GOT3 (cell line): ENCODE measurements at places on chromosomes 16 and 17.

GRCh38 chr17:39648616-39649366 lies 11.8 kb downstream of the STARD3 start:
- DNase-seq: no peak

DNA sequence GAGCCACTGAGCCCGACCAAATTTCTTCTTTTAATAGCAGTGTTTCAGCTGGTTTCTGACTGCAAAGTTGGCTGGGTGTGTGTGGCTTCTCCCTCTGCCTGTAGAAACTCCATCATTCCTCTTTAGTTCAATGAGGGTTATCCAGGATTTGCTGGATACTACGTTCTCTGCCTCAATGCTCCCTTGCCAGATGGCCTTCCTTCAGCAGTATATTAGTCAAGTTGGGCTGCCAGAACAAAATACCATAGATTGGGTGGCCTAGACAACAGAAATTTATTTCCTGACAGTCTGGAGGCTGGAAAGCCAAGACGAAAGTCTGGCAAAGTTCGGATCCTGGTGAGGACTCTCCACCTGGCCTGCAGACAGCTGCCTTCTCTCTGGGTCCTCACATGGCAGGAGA lies 103.7 kb downstream of the NOG start:
- no peak for DNase-seq

GRCh38 chr16:12228602-12229499 lies 252.3 kb downstream of the SNX29 start:
- peak; percentile 18 for DNase-seq

GRCh38 chr17:10702574-10702973 lies 5.2 kb downstream of the ADPRM start:
- no peak for DNase-seq

GRCh38 chr17:50511058-50511457 lies 2.8 kb downstream of the MYCBPAP start:
- no peak for DNase-seq

DNA sequence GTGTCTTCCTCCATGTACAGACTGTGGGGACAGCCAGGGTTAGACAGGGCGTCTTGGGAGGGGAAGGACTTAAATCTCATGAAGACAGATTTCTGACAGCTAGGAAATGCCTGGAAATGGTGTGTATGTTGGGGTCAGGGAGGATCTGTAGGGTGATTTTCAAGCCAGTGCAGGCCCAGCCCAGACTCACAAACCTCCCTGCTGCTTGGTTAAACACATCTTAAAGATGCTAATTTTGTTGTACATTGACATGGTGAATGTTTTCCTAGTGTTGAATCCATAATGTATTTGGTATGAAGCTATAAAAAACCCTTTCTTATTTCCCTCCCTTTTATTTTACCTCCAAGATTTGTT lies 238.3 kb downstream of the CCDC182 start:
- no peak for DNase-seq

GRCh38 chr17:41920580-41920955 lies 1.8 kb upstream of the ACLY start:
- no peak for DNase-seq

GRCh38 chr17:60573236-60574051 lies 26.5 kb upstream of the PPM1D start:
- no peak for DNase-seq

GRCh38 chr17:9557857-9558256 lies 17.8 kb downstream of the STX8 start:
- DNase-seq: no peak

GRCh38 chr16:74898659-74899058 lies 86.3 kb downstream of the WDR59 start:
- no peak for DNase-seq

DNA sequence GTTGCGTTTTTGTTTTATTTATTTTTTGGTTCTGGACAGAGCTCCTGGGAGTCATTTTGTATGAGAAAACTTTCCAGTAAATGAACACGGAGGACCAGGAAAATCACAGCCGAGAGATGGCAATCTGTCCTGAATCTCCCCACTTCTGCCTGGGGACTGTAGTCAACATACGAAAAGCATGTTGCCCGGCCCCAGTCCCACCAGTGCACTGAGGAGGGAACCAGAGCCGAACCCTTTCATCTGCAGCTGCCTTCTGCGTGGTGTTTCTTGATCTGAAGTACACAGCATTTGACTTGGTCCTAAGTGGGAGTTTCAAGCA lies 18.9 kb downstream of the SNX11 start:
- DNase-seq: no peak

- DNase-seq: no peak
Observed at GRCh38 chr17:52159246-52160135, 977 bp upstream of the CA10 start.

DNA sequence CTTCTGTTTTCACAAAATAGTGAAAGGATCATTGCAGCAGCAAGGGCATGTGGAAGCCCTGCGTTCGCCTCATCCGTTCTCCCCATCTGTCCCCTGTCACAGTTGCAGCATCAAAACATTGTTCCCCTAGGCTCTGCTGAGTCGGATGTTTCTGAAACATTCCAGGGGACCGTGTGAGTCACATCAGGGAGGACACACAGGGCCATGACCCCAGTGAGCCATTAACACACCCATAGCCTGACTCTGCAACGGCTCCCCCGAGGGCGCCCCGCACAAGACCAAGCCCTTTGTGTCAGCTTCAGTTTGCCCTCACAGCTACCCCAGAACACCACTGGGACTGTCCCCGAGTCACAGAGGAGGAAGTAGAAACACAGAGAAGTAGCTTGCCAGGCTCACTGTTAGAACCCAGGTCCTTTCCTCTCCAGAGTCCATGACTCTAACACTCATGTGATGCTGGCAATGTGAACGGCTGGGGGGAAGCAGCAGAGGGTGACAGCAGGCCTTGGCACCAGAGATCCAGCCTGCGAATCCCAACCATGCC lies 63.3 kb upstream of the HSBP1 start:
- no peak for DNase-seq

GRCh38 chr17:7308625-7309433 lies 1.4 kb downstream of the EIF5A start:
- peak; percentile 36 for DNase-seq

GRCh38 chr17:47197821-47198220 lies 8.7 kb upstream of the CDC27 start:
- DNase-seq: no peak

DNA sequence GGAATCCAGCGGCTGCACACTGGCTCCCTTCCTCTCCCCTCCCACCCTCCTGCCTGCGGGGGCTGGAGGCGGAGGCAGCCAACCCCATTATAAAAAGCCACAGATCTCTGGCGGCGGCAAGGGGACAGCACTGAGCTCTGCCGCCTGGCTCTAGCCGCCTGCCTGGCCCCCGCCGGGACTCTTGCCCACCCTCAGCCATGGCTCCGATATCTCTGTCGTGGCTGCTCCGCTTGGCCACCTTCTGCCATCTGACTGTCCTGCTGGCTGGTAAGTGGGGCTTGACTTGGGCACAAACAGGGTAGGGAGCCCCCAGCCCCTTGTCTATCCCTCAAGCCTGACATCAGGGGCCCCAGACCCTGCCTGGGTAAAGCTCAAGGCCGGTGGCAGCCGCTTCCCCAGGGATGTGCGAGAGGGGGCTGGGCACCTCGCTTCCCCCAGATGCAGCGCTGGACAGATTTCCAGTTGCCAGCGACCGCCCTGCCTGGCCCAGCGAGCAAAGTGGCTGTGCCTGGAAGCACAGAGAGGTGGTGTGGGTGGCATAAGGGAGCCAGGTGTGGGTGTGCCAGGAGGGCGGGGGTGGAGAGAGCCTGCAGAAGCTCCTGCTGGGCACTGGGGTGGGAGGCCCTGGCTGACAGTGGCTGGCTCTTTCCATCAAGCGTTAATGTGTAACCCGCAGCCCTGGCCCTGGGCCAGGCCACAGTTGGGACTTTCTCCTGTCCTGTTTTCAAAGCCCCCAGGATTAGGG lies at the start of gene CX3CL1:
Gene CX3CL1, plus strand, starts transcription at position 119 of the 745 bp plus-strand sequence. Its CDS starts 79 bp downstream, at position 198.
- DNase-seq: no peak

- DNase-seq: no peak
Observed at GRCh38 chr16:57635266-57636097, 7.1 kb downstream of the ADGRG1 start.

DNA sequence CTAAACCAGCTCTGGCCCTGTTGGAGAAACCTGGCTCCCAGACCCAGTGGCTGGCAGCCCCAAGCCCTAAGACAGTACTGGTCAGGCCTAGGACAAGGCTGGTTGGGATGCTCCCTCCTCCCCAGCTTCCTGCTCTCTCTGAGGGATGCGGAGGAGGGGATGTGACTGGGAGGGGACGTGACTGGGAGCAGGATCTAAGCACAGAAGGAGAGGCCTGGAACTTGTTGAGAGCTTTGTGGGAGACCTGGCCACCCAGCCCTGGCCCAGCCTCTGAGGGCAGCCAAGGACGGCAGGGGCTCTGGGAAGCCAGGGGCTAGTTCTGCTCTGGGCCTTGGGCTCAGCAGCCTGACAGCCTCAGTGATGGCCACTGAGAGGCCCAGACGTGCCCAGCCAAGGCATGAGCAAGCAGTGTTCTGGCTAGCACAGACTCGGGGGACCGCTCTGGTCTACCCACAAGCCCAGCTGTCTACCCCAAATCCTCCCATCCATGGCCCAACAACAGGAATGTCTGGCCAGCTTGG lies 22.8 kb downstream of the ATP6V0D1 start:
- DNase-seq: no peak

DNA sequence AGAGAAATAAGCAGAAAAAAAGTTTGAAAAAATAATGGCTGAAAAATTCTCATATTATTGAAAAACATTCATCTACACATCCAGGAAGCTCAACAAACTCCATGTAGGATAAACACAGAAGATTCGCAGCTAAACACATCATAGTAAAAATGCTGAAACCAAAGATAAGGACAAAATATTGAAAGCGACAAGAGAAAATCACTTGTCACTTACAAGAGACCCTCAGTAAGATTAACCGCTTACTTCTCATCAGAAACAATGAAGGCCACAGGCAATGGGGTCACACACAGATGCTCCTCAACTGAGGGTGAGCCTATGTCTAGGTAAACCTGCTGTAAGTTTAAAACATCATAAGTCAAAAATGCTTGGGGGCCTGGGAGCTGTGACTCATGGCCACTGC lies 38.1 kb upstream of the METRNL start:
- no peak for DNase-seq

- DNase-seq: no peak
Observed at GRCh38 chr17:43427362-43428043, 28.7 kb downstream of the ARL4D start.

DNA sequence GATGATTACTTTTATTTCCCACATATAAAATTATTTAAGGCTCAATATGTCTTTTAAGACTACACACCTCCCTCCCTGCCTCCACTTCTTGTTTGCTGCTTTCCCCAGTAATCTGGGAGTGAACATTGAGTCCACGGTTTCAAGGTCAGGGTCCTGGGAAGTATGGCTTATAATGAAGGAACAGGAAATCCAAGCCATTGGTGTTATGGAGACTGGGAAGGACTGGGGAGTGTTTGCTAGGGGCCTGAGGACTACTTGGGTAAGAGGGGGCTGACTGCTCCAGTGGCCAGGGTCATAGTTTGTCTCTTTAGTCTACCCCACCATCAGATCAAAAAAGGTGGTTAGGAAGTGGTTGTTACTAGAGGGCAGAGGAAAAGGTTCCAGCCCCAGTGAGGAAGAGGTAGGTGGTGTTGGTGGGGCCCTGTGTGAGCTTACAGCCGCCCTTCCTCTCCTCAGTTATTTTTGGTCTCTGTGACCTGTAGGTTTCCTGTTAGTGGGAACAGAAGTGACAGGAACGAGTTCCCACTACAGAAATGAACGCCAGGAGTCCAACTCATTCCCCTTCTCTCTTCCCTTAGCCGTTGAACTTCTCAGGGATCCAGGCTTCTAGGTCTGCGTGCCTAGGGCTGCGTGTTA lies 742 bp upstream of the SLC16A13 start:
- DNase-seq: no peak

- no peak for DNase-seq
Observed at GRCh38 chr16:67965668-67966548, 2.5 kb downstream of the SLC12A4 start.
